Activated naive CD8-positive, alpha-beta T cell treated with anti-CD3 and anti-CD28 coated beads, Interleukin-2, amount 50 U/mL, for 16 hours (primary cell): ENCODE measurements at places on chromosomes 12 and 14.

GRCh38 chr12:46303039-46303666 is 34.3 kb upstream of the SLC38A1 start:
- no peak for DNase-seq

DNA sequence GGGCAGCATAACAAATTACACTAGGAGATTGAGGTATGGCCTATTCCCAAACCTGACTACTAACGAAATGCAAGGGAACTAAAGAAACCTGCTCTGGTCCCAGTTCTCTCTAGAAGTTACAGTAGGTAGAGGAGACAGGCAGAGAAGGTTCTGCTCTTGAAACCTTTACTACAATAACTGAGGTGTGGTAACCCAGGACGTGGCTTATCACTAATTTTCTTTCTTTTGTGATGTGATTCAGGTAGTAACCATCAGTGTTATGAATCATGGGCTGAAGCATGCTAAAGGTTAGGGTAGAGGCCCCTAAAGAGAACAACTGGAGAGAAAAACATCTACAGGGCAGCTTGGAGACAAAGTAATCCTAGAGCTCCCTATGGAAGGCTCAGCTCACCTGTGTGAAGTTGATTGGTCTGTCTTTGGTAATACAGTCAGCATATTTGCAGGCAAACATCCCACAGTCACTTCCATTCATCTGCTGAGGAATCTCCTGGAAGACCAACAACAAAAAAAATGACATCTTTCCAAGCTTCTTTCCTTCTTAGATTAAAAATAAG is 41.8 kb upstream of the COL2A1 start:
- no peak for DNase-seq

DNA sequence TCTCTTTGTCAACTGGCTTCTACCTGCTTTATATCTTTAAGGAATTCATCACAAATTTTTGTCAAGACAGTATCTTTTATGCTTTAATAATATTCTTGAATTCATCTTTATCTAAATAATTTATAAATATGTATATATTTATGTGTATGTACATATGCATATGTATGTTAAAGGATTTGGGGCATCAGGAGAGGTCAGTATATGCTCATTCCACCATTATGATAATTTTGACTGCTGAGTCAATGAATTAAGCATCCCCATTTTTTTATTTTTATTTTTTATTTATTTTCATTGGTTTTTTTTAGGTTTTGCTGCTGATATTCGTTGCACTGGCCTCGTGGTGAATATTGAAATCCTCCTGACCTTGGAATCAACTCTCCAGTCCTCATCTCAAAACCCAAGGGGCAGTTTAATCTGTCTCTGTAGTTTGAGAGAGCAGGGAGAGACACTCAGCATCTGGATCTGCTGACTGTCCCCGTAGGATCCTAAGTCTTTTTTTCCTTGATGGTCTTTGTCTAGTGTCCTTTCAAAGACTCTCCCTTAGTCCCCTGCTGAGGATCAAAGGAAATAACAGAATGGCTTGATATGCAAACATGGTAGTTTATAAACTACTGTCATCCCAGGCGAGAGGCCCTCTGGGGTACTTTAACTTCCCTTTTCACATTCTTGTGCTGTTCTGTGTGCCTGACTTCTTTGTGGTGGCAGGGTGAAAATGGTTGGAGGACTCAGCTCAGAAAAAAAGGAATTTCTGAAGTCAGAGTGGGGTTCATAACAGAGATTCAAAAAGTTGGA is 218.7 kb downstream of the DIO2 start:
- no peak for DNase-seq

- no peak for DNase-seq
These were observed 37.3 kb downstream of the PPP1R12A start for GRCh38 chr12:79897617-79898016.

DNA sequence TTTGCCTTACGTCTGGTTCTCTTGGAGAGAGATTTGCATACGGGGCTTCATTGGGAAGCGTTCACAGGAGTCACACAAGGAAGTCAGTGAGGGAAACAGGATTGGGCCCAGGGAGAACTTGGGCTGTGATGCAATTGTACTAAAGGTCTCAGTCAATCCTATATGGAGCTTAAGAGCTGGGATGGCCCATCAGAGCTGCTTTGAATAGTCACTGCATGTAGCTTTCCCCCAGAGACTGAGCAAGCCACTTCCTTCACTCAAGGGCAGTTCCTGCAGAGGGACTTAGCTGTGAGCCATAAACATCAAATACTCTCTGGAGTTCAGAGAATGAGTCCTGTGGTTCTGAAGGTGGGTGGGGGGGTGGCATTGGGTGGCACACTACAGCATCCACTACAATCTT is 605.4 kb downstream of the MED13L start:
- no peak for DNase-seq

DNA sequence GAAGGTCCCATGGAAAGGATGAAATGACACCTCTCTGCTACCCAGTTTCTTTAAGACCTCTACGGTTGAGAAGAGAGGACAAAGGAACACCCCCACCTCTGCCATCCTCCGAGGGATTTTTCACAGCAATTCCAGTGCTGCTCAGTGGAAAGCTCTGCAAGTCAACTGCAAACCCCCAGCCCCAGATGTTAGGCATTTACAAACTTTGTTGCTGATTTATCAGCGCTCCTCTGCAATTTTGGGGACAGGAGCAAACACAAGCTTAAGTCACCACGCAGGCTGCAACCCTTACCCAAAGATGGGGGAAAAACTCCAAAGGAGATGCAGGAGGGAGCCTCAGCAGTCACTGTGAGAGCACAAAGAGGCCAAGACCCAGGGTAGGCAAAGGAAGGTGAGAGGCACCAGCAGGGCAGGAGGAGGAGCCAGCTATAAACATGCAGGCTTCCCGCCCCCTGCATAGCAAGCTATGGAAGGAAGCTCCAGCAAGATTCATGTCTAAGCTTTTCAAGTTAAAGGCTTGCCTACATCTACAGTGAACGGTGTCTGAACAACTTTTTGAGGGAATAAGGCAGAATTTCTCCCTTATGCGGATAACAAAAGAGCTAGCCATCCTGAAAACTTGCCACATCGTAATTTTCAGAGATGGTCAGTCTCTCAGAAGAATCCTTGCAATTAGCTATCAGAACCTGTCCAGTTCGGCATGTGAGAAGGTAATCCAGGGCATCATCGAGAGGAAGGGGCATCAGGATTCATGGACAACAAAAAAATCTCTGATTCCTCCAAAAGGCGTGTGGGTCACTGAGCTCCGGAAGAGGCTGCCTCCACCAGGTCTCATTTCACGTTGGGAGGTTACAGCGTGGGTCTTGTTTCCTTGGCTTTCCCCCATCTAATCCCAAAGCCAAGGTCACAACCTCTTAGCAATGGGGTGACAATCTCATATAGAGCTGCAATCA is 3.9 kb downstream of the CTDSP2 start:
- DNase-seq: no peak

DNA sequence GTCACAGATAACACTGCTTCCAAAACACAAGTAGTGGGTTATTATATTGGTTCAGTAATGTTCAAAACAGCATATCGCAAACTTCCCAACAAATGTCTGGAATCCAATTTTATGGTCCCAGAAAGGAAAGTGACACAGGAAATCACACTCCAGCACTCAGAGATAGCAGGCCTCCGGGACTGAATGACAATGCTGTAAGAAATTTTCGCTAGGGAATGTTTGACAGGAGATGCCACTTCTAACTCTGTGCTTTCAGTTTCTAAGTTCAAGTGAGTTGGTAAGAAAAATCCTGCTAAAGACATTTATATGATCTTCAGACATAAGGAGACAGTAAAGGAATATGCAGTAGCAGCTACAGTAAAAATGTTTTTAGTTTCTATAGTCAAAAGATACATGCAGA is 93.2 kb downstream of the SLC2A13 start:
- DNase-seq: no peak

GRCh38 chr12:88805692-88806091 is 225.4 kb upstream of the KITLG start:
- no peak for DNase-seq

DNA sequence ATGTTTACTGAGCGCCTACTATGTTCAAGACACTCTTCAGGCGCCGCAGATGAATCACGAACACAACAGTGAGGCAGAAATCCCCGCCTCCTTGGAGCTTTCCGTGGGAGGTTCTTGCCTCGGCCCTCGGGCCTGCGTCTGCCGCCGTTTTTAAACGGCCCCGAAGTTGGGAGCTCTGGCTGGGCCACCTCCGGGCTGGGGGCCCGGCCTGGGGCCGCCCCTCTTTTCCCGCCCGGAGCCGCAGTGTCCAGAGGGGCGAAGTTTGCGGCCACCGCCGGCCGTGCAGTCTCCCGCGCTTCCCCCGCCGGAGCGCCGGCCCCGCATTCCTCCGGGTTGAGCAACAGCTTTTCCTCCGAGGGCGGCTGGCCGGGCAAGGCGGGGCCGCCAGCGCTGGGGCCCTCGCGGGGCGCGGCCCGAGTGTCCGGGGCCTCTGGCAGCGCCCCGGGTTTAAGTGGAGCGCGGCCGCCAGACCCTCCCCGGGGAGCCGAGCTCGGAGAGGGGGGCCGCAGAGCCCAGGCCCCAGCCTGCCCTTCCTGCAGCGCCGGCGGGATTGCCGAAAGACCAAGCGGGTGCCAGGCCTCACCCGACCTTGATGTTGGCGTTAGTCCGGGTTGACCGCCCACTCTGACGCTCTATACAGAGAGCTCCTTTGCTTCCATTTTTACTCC is 18.7 kb upstream of the CTDSP2 start:
- no peak for DNase-seq

DNA sequence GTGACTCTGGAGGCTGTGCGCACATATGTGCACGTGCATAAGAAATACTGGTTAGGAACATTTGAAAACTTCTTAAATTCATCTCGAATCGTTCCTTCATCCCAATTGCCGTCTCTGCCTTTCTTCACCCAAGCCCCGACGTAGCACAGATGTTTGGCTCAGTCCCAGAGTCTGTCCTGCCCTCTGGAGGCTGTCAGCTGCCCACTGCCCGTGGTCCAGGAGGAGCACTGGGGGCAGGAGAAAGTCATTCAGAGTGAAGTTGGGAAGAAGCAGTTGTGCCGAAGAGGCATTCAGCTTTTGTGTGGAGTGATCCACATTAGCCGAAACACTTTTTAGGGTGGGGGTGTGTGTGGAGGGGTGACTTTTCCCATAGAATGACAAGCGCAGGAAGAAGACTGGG is 124.9 kb downstream of the TSPAN9 start:
- DNase-seq: no peak

DNA sequence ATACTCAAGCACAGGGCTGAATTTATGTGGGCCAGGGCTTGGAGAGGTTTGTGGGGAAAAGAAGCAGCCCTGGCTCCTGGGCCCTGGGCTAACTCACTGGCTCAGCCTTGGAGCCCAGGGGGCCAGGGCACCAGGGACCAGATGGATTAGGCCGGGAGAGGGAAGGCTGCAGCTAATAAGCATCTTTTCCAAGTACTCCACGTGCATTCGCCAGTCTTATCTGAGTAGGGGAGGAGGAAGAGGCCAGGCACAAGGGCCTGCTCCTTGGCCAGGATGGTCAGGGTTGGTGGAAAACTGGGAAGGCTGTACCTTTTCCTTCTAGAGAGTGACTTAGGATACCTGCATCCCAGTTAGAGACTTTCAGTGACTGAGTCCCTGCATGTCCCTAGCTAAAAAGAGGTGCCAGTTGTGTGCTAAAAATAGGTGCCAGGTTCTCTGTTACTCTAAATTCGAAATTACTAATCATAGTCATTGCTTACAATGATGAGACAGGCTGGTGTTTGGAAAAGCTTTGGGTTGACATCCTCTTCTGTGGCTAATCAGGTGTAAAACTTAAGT is 1.3 kb downstream of the GLRX5 start:
- no peak for DNase-seq

GRCh38 chr12:16949371-16949770 is 343.4 kb upstream of the LMO3 start:
- DNase-seq: no peak

DNA sequence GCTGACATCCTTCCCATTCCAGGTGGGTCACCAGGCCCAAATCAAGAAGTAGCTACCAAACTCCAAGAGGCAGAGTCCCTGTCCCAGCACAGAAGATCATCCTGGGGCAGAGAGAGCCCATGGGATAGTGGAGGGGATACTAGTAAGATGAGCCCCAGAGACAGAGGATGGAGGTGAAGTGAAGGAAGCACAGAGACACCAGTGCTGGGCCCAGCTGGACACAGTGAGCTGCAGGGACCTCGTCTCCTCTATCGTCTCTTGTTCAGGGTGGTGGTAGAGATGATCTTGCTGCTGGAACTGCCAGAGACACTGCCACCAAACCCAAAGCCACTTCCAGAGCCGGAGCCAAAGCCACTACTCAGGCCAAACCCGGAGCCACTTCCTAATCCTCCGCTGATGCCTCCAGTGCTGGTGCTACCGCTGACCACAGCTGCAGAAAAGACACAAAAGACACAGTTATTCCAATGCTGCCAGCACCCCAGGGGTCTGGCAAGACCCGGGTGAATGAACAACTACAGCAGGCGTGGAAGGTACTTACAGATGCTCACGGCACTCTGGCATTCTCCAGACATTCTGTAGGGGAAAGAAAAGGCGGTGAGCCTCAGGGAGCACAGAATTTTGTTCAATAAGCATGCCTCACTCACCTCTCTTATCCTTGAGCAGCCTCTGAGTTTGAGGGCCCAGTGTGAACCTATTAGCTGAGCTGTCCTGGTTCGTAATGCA is 6.9 kb downstream of the KRT4 start:
- DNase-seq: no peak

GRCh38 chr12:52175371-52176350 is 16.2 kb downstream of the KRT80 start:
- DNase-seq: no peak

GRCh38 chr14:106662936-106663550 is 1136.7 kb downstream of the TMEM121 start:
- DNase-seq: no peak

GRCh38 chr14:70332015-70332414 is 27.5 kb downstream of the COX16 start:
- no peak for DNase-seq

DNA sequence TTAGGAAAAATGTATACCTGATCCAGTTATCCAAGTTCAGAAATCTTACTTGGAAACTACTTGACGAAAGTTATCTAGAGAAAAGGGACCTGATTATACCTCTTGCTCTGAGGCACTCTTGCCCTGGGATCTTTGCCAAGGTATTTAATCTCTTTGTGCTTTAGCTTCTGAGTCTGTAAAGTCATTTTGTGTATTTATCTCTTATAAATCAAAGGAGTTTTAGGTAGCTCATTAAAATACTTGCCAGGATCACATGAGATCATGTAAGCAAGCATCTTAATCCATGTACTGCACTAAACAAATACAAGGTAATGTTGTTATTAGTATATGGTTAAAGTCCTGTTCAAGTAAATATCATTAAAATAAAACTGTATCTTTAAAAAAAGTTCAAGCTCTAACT is 147.5 kb downstream of the IPO8 start:
- no peak for DNase-seq

GRCh38 chr14:72318648-72319047 is 386.4 kb downstream of the RGS6 start:
- no peak for DNase-seq

DNA sequence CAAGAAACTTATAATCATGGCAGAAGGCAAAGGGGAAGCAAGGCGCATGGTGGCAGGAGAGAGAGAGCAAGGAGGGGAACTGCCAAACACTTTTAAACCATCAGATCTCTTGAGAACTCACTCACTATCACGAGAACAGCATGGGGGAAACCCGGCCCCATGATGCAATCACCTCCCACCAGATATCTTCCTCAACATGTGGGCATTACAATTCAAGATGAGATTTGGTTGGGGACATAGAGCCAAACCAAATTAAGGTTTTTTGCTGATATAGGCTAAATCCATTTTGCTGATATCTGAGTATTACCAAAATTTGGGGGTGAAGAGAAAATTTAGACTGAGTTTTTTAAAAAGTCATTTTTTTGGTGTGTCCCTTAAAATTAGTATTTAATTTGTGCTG is 54.9 kb upstream of the TMX1 start:
- DNase-seq: no peak
